ENCODE measurements at places on chromosomes 2 and 18.

DNA sequence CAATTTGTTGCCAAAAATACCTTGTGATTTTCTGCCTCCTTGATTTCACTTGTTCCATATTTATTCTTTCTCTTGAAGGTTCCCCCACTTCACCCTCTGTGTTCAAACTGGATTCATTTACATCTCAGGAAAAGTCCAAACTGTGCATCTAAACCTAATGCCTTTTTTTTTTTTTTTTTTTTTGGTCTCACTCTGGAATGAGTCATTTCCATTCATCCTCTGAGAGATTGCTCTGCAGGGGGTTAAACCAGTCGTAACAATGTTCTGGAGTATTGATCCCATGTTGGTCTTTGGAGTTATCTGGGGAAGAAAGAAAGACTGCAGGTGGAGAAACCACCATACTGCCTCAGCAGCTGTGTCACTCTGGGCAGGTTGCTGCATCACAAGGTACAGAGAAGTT lies 119.7 kb downstream of the TACR1 start:
- DNase-seq = peak; percentile 15

DNA sequence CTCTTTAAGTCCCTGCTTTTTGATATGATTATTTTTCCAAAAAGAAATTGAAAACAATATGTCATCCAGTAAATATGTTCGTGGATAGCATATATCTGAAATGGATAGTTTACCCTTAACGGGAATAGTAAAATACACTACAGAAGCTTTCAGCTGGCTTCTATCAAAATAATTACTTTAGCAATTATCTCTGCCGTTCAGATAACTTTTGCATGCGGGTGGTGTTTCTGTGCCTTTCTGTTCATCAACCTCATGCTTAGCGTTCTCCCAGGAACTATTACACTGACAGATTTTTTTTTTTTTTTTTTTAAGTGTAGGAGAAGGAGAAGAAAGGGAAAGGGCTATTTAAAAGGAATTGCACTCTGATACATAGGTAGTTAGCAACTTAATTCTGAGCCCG lies 53.6 kb downstream of the TSHZ1 start:
- no peak for DNase-seq

GRCh38 chr2:160816916-160817499 lies 323.4 kb upstream of the RBMS1 start:
- no peak for DNase-seq

- peak; percentile 66 for DNase-seq
Measured at GRCh38 chr2:104939570-104940217, 85.8 kb downstream of the POU3F3 start.

DNA sequence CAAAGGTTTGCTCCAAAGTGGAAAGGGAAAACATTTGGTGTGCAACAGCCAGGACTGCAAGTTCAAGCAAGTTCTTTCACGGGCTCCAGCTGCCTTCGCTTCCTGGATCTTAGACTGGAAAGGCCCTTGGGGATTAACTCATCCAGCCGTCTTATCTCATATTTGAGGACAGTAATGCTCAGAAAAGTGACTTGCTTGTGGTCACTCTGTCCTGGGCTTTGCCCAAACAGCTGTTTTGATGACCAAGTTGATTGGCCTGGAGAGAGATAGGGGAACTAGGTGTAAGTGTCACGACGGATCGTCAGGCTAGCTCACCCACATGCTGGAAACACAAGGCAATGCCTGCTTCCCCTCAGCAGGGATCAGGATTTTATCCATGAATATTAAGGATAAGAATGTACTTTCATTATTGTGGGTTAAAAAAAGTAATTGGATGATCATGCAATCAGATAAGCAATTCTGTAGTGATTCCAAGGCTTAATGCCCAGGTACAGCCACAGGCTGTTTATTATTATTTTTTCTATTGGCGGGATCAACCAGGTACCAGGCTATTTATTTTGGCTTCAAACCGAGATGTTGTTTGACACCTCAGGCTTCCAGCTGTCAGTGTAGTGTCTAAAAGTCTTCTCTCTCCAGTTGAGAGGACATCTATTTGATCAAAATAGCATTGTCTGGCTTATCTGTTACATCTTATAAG lies 162.5 kb upstream of the EPAS1 start:
- DNase-seq = no peak

- peak; percentile 9 for DNase-seq
Measured at GRCh38 chr18:75173125-75173432, 35.9 kb downstream of the PTGR3 start.

GRCh38 chr2:20623741-20624155 lies 27.1 kb downstream of the HS1BP3 start:
- no peak for DNase-seq

GRCh38 chr2:177746358-177746757 lies 326.2 kb downstream of the PDE11A start:
- DNase-seq = no peak

GRCh38 chr18:36494160-36494437 lies 196.6 kb downstream of the FHOD3 start:
- DNase-seq = no peak

DNA sequence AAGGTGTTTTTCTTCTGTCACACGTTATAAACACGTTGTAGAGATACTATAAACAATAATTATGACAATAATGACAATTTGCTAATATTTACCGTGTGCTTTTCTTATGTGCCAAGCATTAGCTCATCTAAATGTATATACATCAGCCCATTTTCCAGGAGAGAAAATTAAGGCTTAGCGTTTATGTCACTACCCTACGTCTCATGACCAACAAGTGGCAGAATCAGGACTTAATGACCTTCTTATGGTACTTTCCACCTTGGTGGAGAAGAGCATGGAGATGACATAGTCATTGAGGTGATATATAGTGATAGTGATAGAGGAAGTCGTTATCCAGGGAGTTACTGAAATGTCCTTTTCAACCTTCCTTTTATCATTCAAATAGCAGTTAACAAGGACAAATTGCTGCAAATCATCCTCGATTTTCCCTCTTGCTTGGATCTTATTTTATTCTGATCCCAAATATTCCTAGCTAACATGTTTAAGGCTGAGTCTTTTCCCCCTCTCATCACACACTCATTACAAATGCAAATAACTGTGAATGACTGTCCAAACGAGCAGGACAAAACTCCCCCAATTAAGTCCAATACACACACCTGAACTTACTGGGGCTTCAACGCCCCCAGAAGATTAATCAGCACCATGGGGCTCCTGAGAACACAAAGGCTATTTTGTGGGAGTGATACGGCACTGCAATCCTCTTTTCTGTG lies 27.3 kb downstream of the SPRED2 start:
- no peak for DNase-seq

GRCh38 chr2:216622526-216622925 lies 10.7 kb upstream of the IGFBP2 start:
- no peak for DNase-seq

DNA sequence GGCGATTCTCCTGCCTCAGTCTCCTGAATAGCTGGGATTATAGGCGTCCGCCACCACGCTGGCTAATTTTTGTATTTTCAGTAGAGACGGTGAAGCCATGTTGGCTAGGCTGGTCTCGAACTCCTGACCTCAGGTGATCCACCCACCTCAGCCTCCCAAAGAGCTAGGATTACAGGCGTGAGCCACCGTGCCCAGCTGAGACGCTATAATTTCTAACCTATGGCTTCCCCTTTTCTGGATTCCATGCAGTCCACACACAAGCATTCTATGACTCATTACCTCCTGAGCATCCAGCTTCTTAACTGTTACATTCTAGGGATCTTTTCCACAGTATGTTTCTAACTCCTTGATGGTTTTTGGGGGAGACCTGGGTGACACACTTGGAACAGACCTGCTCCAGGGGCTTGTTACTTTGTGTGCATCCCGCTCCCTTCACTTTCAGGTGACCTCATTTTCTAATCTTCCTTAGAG lies 11.8 kb upstream of the KCMF1 start:
- DNase-seq = peak; percentile 85

GRCh38 chr2:100200985-100201384 lies 58.6 kb upstream of the AFF3 start:
- peak; percentile 9 for DNase-seq

DNA sequence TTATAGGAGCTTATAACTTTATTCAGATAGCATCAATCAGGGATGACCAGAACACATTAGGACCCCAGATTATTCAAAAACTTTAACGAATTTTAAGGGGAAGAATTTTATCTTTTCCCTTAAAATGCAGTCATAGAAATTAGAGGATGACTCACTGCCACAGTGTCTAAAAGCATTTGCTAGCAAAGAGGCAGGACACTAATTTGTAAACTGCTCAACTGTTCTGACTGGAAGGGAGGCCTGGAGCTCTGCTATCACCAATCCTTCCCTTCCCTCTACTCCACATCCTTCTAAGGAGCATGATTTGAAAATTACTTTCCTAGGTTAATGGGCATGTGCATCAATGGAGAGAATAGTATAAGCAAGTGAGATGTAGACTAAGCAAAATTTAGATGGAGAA lies 40.5 kb downstream of the PREPL start:
- no peak for DNase-seq

- DNase-seq = no peak
Measured at GRCh38 chr2:239251971-239252370, 148.8 kb downstream of the HDAC4 start.

GRCh38 chr2:97900806-97901205 lies 94.9 kb downstream of the TMEM131 start:
- DNase-seq = no peak

GRCh38 chr2:73418343-73418742 lies 32.7 kb downstream of the ALMS1 start:
- DNase-seq = peak; percentile 42

GRCh38 chr2:7773362-7774360 lies 856.4 kb downstream of the RNF144A start:
- peak; percentile 51 for DNase-seq

- DNase-seq = peak; percentile 90
Measured at GRCh38 chr2:233700028-233700635, 7.4 kb downstream of the UGT1A6 start.

- DNase-seq = no peak
Measured at GRCh38 chr2:176156807-176157498, at the start of gene HOXD3. HOXD3 (plus strand) TSS chr2:176157307; CDS start chr2:176169115, 11,808 bp downstream.

DNA sequence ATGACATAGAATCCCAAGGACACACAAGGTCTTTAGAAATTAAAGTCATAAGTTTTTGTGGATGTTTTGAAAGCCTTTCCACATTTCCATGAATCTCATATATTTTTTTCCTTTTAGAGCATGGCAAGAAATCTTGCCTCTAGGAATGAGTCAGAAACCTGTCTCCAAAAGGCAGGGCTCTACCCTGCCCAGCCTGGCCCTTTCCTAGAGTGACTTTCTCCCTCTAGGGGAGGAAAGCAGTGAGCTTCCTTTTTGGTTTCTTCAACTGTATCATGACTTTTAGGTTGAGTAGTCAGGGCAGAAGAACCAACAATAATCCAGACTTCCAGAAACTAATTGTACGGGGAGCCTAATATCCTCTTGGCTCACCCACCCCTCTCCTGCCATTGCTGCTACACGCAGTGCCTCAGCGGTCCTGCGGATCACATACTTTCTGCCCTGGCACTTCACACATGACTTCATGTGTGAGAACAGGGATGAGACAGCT lies 300.3 kb downstream of the AGPS start:
- DNase-seq = peak; percentile 88

- DNase-seq = no peak
Measured at GRCh38 chr2:11099122-11100065, 55.9 kb upstream of the SLC66A3 start.

- DNase-seq = no peak
Measured at GRCh38 chr2:222802514-222803196, 58.2 kb upstream of the ACSL3 start.

DNA sequence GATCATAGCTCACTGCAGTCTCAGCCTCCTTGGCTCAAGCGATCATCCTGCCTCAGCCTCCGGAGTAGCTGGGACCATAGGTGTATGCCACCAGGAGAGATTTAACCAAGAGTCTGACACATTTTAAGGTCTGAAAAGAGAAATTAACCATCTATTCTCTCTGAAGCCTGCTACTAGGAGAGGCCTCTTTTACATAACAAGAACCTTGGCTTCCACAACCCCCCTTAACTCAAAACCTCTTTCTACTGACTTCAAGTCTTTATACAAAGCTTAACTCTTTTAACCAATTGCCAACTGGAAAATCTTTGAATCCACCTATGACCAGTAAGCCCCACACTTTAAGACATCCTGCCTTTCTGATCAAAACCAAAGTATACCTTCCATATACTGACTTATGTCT lies 279.9 kb upstream of the CELF4 start:
- DNase-seq = no peak

- no peak for DNase-seq
Measured at GRCh38 chr18:75130591-75131328, 78.2 kb downstream of the PTGR3 start.

GRCh38 chr18:22067109-22067508 lies 102.3 kb upstream of the GATA6 start:
- no peak for DNase-seq

GRCh38 chr2:168643979-168644378 lies 158.5 kb upstream of the NOSTRIN start:
- DNase-seq = no peak

- DNase-seq = no peak
Measured at GRCh38 chr2:31238906-31239592, 5.1 kb downstream of the EHD3 start.

GRCh38 chr2:96859681-96860064 lies 1.9 kb upstream of the ANKRD39 start:
- DNase-seq = no peak

DNA sequence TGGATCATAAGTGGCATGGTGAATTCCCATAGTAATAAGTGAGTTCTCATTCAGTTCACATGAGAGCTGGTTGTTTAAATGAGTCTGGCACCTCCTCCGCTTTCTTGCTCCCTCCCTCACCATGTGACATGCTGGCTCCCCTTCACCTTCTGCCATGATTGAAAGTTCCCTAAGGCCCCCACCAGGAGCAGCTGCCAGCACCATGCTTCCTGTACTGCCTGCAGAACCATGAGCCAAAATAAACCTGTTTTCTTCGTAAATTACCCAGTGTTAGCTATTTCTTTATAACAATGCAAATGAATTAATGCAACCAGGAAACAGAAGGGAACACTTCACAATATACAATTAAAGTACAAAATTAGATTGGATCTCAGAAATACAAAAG lies 257.0 kb downstream of the MREG start:
- no peak for DNase-seq

DNA sequence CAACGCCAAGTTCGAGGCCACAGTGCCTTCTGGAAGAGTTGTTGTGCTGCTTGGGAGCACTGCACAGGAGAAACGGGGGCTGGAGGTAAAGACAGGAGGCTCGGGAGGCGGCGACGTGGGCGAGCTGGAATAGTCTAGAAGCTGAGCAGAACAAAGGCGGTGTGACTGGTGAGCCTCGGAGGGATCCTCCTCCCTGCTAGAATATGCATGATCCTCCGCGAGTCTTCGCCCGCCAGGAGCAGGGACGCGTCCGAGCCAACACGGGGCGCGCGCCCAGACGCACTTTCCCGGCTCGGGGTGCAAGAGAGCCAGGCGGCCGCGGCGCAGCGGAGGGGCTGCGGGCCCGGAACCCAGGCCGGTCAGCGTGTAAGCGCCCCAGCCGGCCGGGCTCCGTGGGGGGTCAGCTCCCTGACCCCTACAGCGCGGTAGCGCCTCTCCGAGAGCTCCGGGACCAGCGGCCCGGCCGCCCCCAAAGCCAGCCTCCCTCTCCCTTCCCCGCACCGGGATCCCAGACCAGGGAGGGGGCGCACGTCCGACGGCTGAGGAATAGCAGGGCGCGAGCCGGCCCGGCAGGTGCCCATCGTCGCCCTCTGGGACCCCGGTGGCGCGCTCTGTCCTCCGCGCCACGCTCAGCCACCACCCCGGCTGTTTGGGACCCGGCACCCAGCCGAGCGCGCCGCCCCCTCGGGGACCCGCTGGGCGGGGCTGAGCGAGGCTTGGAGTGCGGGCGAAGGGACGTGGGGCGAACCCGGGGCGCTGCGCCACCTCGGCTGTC lies 62.5 kb downstream of the GNAL start:
- no peak for DNase-seq
